ENCODE measurements at places on chromosomes 2 and 18. TPM values are rescaled to one million over a fixed set of nuclear protein-coding genes. Genes with fewer than 3 reads are reported as not detected.

- H3K4me3 ChIP-seq, result no peak overlapping the region
- no peaks in the 10 kb centered on the region for H3K4me1 ChIP-seq
- H3K27me3 ChIP-seq, result no peaks in the 10 kb centered on the region
Measured at GRCh38 chr2:138058427-138058826, 94.2 kb downstream of the HNMT start.

DNA sequence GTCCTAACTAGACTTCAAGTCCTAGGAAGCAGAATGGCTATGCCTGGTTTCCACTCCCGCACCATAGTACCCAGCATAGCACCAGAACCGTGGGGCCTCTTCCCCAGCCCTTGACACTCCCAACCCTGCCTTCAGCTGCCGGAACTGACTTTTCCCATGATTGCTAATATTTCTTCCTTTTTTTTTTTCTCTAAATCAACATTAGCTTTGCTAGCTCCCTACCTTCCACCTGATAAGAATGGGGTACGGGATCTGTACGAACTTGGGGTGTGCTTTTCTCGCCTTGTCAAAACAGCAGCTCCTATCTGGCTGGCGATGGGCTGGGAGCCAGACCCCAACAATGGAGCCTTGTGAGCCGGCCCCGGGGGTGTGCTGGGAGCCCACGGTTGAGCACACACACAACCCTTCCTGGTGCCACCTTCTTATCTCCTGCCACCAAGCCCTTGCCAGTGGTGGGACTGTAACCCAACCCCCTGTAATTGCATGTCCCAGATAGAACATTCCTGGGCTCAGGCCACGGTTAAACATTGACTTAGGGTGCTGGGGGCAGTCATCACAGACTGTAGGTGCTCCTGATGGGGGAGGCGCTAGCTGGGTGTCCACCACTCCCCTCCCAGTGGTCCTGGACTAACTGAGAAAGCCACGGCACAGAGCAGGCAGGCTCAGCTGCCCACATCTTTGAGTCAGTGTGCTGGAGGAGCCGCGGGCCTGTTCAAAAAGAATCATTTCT lies 213.0 kb upstream of the HAAO start:
- H3K4me1 ChIP-seq, result peaks cover 3% of the 10 kb centered on the region
- DNase-seq, result no peak
- no peaks in the 10 kb centered on the region for H3K27me3 ChIP-seq
- no peak overlapping the region for H3K27ac ChIP-seq
- no peaks in the 10 kb centered on the region for H3K36me3 ChIP-seq

The IL37 gene
- total RNA-seq, result not detected

GRCh38 chr2:9135822-9136558 lies 70.6 kb upstream of the ASAP2 start:
- H3K4me1 ChIP-seq, result peaks cover 3% of the 10 kb centered on the region
- no peaks in the 10 kb centered on the region for H3K27me3 ChIP-seq
- H3K36me3 ChIP-seq, result no peaks in the 10 kb centered on the region
- no peak overlapping the region for H3K4me3 ChIP-seq
- H3K27ac ChIP-seq, result no peak overlapping the region

GRCh38 chr2:23235292-23235691 lies 149.7 kb upstream of the KLHL29 start:
- DNase-seq, result no peak
- no peak overlapping the region for H3K4me3 ChIP-seq
- H3K27ac ChIP-seq, result no peak overlapping the region
- H3K4me1 ChIP-seq, result no peaks in the 10 kb centered on the region
- H3K36me3 ChIP-seq, result no peaks in the 10 kb centered on the region

GRCh38 chr2:28818053-28818452 lies 7.4 kb downstream of the SPDYA start:
- no peaks in the 10 kb centered on the region for H3K36me3 ChIP-seq
- DNase-seq, result no peak
- H3K4me3 ChIP-seq, result no peak overlapping the region
- H3K27ac ChIP-seq, result no peak overlapping the region

The OR6B2 gene
- total RNA-seq, result not detected

The SFT2D3 gene
- 7.1 TPM for total RNA-seq

The CCDC68 gene
- 0.92 TPM for total RNA-seq

- H3K4me3 ChIP-seq, result no peak overlapping the region
- H3K4me1 ChIP-seq, result peaks cover 16% of the 10 kb centered on the region
- H3K36me3 ChIP-seq, result no peaks in the 10 kb centered on the region
- H3K27me3 ChIP-seq, result peaks cover 15% of the 10 kb centered on the region
- H3K27ac ChIP-seq, result no peak overlapping the region
Measured at GRCh38 chr18:4236940-4237663, 218.0 kb downstream of the DLGAP1 start.

GRCh38 chr2:83305758-83306378 lies 1153.2 kb downstream of the SUCLG1 start:
- H3K27me3 ChIP-seq, result no peaks in the 10 kb centered on the region
- no peak overlapping the region for H3K27ac ChIP-seq
- no peaks in the 10 kb centered on the region for H3K36me3 ChIP-seq
- no peak for DNase-seq

The FBXO48 gene
- total RNA-seq, result 1.1 TPM

DNA sequence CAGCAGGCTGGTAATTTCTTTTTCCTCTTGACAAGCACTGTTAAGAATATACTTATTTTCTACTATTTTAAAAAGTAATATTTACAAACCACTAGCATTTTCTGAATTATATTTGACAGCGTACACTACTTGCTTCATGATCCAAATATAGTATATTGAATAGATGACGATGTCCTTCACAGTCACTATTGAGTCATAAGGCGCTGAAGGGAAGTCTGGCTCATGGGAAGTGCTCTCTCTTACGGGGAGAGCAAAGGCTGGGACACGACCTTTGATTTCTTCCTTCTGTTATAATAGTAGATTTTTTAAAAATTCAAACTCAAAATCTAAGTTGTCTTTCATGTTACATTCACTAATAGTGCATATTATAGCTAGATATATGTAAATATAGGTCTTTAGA lies 357.1 kb downstream of the SOCS6 start:
- no peaks in the 10 kb centered on the region for H3K4me1 ChIP-seq
- DNase-seq, result no peak
- no peak overlapping the region for H3K27ac ChIP-seq
- no peaks in the 10 kb centered on the region for H3K27me3 ChIP-seq
- no peak overlapping the region for H3K4me3 ChIP-seq

DNA sequence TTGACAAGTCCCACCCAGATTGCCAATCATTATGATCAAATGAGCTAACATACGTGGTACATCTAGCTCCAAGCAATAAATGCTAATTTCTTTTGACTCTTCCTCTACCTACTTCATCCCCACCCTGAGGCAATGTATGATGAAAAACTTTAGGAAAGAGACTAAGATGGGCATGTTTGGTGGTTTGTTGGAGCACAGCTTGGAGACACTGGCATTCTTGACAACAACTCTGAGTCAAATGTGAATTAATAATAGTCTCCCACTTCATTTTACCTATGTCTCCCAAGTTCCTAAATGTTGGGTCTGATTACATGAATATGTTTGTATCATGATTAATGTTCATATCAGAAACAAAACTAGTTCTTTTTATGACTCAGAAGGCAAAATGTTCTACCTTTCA lies 36.6 kb downstream of the EXOC6B start:
- H3K36me3 ChIP-seq, result no peaks in the 10 kb centered on the region
- no peaks in the 10 kb centered on the region for H3K4me1 ChIP-seq
- no peak for DNase-seq

The IL36B gene
- total RNA-seq, result not detected

- H3K27me3 ChIP-seq, result peaks cover 6% of the 10 kb centered on the region
- peak; percentile 57 for DNase-seq
- H3K4me1 ChIP-seq, result peaks cover 4% of the 10 kb centered on the region
Measured at GRCh38 chr2:27249891-27250651, 12.8 kb downstream of the SLC30A3 start.

DNA sequence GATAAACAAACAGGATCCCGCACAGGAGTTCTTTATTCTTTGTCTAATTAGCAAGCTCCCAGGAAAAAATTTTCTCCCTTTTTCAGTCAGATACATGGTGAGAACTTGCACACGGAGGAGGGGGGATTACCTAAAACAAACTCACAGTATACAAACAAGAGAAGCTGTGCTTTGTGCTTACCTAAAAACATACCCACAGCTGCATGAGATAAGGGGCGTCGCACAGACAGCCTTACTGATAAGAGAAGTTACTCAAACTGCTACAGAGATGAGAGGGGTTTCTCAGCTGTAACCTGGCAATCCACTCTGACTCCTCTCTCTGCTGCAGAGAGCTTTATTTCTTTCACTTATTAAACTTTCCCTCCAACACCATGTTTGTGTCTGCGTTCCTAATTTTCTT lies 32.9 kb upstream of the ST3GAL5 start:
- H3K36me3 ChIP-seq, result no peaks in the 10 kb centered on the region
- no peak overlapping the region for H3K27ac ChIP-seq
- H3K27me3 ChIP-seq, result no peaks in the 10 kb centered on the region

DNA sequence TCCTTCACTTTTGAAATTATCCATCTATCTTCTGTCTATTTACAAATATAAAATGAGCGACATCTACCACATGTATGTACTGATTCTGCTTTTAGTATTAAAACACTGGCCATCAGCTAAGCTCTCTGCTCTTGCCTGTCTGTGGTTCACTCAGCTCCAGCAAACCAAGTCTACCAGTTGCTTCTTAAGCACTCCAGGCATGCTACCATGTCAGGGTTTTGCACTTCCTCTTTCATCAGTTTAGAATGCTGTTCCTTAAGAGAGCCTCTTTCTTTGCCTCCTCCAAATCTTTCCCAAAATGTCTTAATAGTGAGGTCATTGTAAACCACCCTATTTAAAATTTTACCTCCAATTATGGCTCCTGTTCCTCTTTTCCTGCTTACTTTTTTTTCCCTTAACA lies 59.5 kb downstream of the SCN3A start:
- H3K4me1 ChIP-seq, result no peaks in the 10 kb centered on the region
- H3K36me3 ChIP-seq, result no peaks in the 10 kb centered on the region
- DNase-seq, result no peak
- no peak overlapping the region for H3K4me3 ChIP-seq
- H3K27me3 ChIP-seq, result no peaks in the 10 kb centered on the region
- H3K27ac ChIP-seq, result no peak overlapping the region

The GAD1 gene
- 0.34 TPM for total RNA-seq

The HOXD12 gene
- not detected for total RNA-seq

DNA sequence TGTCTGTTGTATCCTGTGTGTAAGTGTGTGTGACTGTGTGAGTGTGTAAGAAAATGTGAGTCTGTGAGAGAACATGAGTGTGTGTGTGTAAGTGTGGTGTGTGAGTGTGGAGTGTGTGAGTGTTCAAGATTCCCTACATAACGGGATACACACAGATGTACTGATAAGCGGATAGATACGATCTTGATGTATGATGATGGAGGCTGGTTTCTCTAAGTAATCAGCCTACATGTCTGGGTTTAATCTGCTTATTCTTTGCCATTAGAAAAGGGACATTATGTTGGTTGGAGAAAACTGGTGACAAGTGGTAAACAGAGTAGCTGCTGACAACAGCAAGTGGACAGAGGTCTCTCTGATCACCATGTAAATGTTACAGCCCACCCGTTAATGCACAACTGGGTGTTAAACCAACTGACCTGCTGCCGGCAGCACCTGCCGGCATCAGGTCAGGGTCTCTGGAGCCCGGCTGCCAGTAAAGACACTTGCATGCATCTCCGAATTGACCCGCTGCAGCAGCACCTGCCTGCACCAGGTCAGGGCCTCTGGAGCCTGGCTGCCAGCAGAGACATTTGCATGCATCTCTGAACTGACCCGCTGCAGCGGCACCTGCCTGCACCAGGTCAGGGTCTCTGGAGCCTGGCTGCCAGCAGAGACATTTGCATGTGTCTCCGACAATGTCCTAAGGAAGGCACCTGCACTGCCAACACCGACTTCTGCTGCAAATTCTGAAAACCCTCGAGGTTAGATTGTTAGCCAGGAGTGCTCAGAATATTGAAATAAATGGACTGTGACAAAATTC lies 87.5 kb downstream of the MBP start:
- DNase-seq, result no peak
- no peak overlapping the region for H3K27ac ChIP-seq
- no peaks in the 10 kb centered on the region for H3K4me1 ChIP-seq
- no peaks in the 10 kb centered on the region for H3K27me3 ChIP-seq
- H3K4me3 ChIP-seq, result no peak overlapping the region

- no peaks in the 10 kb centered on the region for H3K36me3 ChIP-seq
- peaks cover 2% of the 10 kb centered on the region for H3K4me1 ChIP-seq
- H3K27me3 ChIP-seq, result no peaks in the 10 kb centered on the region
- no peak for DNase-seq
Measured at GRCh38 chr2:121804997-121805765, 49.7 kb downstream of the TSN start.

DNA sequence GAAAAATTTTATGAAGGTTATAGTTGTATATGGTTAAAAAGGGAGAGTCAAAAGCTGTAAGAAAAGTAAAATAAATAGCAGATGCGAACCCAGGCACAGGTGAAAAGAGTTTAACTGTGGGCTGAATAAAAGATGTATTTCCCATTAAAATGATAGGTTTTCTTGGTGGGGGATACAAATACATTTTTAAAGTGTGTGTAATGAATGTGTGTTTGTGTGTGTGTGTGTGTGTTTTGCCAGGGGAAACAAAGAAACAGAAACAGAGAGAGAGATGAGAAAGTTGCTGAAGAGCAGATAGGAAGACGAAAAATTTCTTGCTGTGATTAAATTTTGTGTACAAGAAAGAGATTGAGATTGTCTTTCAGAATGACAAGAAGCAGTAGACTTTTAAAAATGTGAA lies 12.1 kb downstream of the TFPI start:
- no peak for DNase-seq
- H3K36me3 ChIP-seq, result no peaks in the 10 kb centered on the region
- H3K27me3 ChIP-seq, result no peaks in the 10 kb centered on the region
- H3K27ac ChIP-seq, result no peak overlapping the region
- no peak overlapping the region for H3K4me3 ChIP-seq

DNA sequence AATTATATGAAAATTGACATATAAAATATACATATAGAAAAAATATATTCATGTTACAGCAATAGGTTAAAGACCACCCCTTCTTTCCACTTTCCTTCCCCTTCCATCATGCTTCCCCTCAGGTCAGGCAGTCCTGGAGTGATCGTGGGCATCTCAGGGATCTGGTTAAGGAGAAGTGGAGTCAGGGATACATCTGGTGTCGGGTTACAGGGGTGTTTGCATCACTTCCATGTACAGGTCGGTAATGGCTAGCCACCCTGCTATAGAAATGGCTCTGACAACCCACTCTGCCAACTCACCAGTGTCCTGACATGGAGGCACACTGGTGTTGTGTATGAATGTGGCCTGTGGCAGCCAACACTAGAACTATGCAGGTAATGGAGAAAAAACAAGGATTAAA lies 36.3 kb upstream of the LGALSL start:
- H3K36me3 ChIP-seq, result no peaks in the 10 kb centered on the region
- no peak for DNase-seq
- no peak overlapping the region for H3K27ac ChIP-seq
- no peaks in the 10 kb centered on the region for H3K4me1 ChIP-seq
- H3K4me3 ChIP-seq, result no peak overlapping the region

The SLC14A1 gene
- not detected for total RNA-seq

The BUB1 gene
- total RNA-seq, result 118 TPM

GRCh38 chr2:241199286-241199685 lies 10.8 kb downstream of the ANO7 start:
- H3K27ac ChIP-seq, result no peak overlapping the region
- no peaks in the 10 kb centered on the region for H3K4me1 ChIP-seq
- no peaks in the 10 kb centered on the region for H3K27me3 ChIP-seq
- H3K4me3 ChIP-seq, result no peak overlapping the region
- no peaks in the 10 kb centered on the region for H3K36me3 ChIP-seq
